ENCODE measurements at places on chromosomes 1 and 21.

- peak; percentile 55 for DNase-seq
Observed at GRCh38 chr1:46735708-46736324, 16.9 kb upstream of the EFCAB14 start.

GRCh38 chr1:214584805-214585766 is 17.9 kb upstream of the CENPF start:
- peak; percentile 73 for DNase-seq

GRCh38 chr1:10065760-10066159 is 33.0 kb downstream of the UBE4B start:
- no peak for DNase-seq

DNA sequence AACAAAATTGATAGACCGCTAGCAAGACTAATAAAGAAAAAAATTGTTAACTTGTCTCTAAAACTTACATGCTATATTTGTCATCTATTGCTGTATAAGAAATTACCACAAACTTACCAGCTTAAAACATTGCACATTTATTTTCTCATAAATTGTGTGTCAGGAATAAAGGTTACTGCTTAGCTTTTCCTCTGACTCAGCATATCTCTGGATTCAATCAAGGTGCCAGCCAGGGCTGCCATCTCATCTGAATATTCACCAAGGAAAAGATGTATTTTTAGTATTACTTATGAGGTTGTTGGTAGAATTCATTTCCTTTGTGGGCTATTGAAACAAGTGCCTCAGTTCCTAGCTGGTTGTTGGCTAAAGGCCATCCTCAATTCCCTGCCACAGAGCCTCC is 912.6 kb upstream of the NEGR1 start:
- DNase-seq: no peak

DNA sequence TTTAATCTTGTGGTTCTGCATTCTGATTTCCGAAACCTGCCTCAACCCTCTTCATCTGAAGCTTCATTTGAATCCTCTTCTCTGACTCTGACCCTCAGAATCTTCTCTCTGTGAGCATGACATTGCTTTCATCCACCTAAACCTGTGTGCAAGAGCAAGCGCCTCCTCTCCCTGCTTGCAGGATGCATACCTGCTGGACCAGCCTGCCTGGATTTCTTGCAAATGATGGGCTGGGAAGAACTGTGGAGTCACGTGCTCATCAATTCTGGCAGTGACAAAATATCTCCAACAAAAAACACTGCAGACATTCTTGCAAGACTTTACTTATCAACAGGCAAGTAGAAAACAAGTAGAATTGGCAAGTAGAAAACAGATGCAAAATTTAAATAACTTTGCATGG is 20.8 kb upstream of the SLC35F3 start:
- DNase-seq: no peak

- DNase-seq: no peak
Observed at GRCh38 chr1:167502719-167503462, 15.4 kb downstream of the CD247 start.

GRCh38 chr21:43912500-43912899 is 47.5 kb downstream of the AGPAT3 start:
- DNase-seq: no peak

- no peak for DNase-seq
Observed at GRCh38 chr1:73144311-73144710, 862.0 kb upstream of the NEGR1 start.

DNA sequence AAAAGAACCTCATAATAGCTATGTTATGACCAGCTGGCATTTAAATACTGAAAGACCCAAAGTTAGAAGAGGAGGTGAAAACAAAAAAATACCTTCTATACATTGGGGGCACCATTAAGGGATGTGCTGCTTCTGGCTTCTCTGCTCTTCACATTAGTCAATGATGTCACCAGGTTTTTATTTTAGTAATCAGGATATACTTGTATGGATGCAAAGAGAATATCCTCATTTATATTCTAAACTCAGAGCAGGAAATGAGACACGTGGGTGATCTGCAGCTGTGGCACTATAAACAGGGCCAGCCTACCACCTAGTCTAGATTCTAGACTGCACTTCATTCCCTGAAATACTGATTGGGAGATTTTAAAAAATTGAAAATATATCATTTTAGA is 51.2 kb downstream of the WLS start:
- no peak for DNase-seq

- no peak for DNase-seq
Observed at GRCh38 chr1:111217183-111217910, 10.2 kb upstream of the CHI3L2 start.

- DNase-seq: peak; percentile 46
Observed at GRCh38 chr1:26023826-26024225, 2.3 kb downstream of the EXTL1 start.

DNA sequence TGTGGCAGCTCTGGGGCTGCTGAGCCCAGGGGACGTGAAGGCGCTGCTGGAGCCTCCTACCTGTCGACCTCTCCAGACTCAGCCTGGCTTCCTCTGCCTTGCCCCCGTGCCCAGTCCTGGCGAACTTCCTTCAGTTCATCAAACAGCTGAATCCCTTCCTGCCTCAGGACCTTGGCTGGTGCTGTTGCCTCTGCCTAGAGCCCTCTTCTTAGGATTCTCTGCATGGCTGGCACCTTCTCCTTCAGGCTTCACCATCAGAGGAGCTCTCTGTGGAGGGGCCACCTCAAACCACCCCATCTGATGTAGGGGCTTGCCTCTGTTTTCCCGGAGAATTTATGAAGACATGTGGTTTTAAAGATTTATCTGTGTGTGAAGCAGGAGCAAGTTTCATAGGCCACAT is 23.4 kb upstream of the ATF3 start:
- no peak for DNase-seq

GRCh38 chr1:44808938-44809917 is 905 bp downstream of the BTBD19 start:
- DNase-seq: peak; percentile 76

GRCh38 chr1:226054519-226055327 is 7.8 kb upstream of the H3-3A start:
- no peak for DNase-seq

GRCh38 chr1:173342736-173343135 is 134.4 kb upstream of the PRDX6 start:
- no peak for DNase-seq
